ENCODE measurements at places on chromosomes 7 and 10.

DNA sequence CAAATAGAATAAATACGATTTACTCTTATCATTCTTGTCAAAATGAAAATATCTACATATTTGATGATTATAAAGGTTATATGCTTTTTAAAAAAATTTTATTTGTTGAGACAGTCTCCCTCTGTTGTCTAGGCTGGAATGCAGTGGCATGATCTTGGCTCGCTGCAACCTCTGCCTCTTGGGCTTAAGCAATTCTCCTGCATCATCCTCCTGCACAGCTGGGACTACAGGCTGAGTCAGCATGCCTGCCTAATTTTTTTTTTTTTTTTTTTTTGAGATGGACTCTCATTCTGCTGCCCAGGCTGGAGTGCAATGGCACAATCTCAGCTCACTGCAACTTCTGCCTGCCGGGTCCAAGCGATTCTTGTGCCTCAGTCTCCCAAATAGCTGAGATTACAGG, 48.9 kb downstream of the PUS7 start:
- DNase-seq, result no peak

DNA sequence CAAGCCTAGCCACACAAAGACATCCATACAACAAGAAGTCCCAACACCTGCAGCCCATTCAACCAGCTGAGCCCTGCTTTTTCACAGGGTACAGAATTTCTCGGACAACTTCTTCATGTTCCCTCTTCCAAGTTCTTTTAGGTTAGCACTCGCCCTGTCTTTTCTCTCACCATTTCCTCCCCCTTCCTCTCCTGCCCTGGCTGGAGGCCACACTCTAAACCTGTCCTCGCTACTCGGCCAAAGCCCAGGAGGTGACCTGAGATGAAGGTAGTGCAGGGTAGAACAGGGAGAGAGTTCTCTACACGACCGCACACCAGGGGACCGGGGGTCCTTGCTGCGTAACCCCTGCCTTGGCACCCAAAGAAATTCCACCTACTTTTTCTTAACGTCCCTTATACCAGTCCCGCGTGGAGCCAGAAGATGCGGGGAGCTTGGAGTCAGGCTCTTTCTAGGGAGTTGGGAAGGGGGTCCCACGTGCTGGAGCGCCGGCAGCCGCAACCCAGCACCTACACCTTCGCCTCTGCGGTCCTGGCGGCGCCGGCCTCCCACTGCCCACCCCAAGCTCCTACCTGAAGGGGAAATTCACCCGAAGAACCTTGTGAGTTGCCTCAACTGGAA, 16.0 kb upstream of the DLX6 start:
- DNase-seq, result no peak

- DNase-seq, result no peak
Measured at GRCh38 chr7:123916240-123916724, 8.8 kb upstream of the SPAM1 start.

DNA sequence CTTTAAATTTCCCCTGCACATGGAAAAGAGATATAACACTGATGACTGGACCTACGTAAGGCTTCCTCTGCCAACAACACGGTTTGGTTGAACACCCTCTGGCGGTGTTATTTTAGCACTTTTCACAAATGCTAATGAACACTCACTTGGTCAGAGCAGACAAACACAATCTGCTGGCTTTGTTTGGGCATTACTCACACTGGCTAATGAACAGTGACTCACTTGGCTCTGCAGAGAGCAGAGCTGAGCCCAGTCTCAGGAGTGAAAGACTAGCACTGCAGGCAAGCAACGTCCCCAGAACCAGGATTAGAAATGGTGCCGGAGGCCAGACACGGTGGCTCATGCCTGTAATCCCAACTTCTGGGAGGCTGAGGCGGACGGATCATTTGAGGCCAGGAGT, 430.8 kb downstream of the PLXNA4 start:
- no peak for DNase-seq

- DNase-seq, result no peak
Measured at GRCh38 chr7:139055674-139056073, 19.8 kb upstream of the ZC3HAV1L start.

- DNase-seq, result no peak
Measured at GRCh38 chr7:14950013-14950412, 47.5 kb upstream of the DGKB start.

DNA sequence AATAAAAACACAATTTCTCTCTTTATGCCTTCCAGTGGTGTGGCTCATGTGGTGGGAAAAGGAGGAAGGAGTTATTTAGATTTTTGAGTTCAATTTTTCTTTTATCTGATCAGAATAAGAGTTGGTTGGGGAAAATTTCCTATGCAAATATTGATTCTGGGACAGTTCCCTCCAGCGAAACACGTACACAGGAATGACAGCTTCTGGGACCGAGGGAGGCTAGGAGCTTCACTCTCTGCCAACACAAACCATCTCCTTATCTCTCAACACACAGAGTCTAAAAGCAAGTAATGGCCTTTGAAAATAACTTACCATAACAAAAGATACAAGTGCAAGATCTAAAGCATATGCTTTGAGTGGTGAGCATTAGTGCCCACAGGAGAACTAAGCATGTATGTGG, 122.7 kb downstream of the RAPGEF5 start:
- no peak for DNase-seq

- no peak for DNase-seq
Measured at GRCh38 chr10:44384601-44385025, 284 bp downstream of the CXCL12 start.

- DNase-seq, result peak; percentile 41
Measured at GRCh38 chr7:151400626-151401315, 9.1 kb downstream of the WDR86 start.

- no peak for DNase-seq
Measured at GRCh38 chr7:138816650-138817049, 18.7 kb upstream of the ATP6V0A4 start.

GRCh38 chr10:127275793-127276450, 79.5 kb upstream of the INSYN2A start:
- no peak for DNase-seq

DNA sequence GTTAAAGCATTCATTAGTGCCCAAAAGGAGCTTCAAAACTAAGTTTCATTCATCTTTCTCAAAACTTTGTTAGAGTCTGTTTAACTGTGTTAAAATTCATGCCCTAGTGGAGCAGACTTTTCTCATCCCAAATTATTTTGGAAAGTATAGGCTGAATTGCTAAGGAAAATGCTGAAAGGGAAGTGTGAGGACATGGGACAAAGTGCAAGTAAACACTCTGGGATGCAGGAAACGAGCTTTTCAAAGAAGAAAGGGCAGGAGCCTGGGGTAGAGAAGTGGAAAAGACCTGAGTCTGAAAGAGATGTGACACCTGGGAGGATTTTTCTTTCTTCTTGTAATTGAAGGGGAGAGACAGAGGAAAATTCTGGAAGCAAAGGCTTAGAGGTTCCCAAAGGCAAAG, 93.1 kb upstream of the ANKRD1 start:
- DNase-seq, result no peak

GRCh38 chr10:46220872-46221538, 65.8 kb upstream of the ANTXRL start:
- DNase-seq, result no peak

GRCh38 chr10:99232360-99232999, 3.2 kb downstream of the HPSE2 start:
- DNase-seq, result no peak

All from CD4-positive, alpha-beta T cell treated with Interleukin-17A for 1 hour (primary cell).